ENCODE measurements at places on chromosomes 7 and 10.

- no peak for DNase-seq
These were observed 12.6 kb upstream of the UBE2D1 start for GRCh38 chr10:58322072-58322834.

DNA sequence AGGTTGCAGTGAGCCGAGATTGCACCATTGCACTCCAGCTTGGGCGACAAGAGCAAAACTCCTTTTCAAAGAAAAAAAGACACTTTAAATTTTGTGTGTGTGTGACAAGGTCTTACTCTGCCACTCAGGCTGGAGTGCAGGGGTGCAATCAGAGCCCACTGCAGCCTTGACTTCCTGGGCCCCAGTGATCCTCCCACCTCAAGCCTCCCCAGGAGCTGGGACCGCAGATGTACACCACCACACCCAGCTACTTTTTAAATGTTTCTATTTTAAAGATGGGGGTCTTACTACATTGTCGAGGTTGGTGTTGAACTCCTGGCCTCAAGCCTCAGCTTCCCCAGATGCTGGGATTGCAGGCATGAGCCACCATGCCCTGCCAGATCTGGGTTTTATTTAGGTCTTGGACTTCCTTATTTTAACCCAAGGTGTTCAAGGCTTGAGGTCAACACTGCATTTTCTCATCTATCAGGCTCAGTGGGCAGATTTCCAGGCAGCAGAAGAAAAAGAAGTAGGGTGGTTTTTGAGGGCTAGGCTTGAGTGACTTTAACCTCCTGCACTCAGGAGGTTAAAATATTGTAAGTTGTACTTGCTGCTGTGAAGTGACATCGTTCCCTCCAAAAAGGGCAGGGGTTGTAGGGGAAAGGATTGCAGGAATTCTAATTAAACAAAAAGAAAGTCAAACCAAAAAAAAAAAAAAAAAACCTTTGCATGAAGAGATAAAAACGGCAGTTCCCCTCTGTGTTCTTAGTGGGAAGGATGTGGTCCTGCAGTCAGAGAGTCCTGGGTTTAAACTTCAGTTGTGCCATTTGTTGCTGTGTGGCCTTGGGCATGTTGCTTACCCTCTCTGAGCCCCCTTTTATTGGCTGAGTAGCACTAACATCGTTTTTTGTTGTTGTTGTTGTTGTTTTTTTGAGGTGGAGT, 71.5 kb downstream of the CARD11 start:
- no peak for DNase-seq

DNA sequence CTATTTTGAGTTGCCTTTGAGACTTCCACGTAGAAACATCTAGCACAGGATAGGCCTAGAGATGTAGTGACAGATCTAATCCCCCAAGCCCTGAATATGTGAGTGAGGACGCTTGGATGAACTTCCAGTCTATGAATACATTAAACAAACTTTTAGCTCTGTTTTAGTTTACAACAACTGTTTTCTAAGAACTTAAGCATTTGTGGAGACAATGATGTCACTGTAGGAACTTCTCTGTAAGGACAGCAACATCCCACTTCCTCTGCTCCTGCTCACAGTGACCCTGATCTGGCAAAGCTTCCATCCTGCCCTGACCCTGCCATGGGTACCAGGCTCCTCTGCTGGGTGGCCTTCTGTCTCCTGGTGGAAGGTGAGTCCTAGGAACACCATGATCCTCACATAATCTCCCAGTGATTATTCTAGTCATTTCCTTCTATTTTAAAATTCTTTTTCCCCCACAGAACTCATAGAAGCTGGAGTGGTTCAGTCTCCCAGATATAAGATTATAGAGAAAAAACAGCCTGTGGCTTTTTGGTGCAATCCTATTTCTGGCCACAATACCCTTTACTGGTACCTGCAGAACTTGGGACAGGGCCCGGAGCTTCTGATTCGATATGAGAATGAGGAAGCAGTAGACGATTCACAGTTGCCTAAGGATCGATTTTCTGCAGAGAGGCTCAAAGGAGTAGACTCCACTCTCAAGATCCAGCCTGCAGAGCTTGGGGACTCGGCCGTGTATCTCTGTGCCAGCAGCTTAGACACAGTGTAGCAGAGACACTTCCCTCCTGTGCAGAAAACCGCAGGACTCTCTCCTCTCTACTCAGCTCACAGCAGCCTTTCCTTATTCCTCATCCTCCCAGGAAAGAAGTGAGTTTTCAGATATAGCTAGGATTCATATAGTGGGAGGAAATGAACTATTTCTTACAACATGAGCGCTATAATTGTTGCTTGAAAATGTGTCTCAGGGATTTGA, 194.4 kb upstream of the PRSS1 start:
- DNase-seq: no peak

GRCh38 chr10:97570789-97571471, 1.6 kb upstream of the ANKRD2 start:
- DNase-seq: no peak

GRCh38 chr7:118573085-118573484, 348.6 kb downstream of the ANKRD7 start:
- peak; percentile 23 for DNase-seq

DNA sequence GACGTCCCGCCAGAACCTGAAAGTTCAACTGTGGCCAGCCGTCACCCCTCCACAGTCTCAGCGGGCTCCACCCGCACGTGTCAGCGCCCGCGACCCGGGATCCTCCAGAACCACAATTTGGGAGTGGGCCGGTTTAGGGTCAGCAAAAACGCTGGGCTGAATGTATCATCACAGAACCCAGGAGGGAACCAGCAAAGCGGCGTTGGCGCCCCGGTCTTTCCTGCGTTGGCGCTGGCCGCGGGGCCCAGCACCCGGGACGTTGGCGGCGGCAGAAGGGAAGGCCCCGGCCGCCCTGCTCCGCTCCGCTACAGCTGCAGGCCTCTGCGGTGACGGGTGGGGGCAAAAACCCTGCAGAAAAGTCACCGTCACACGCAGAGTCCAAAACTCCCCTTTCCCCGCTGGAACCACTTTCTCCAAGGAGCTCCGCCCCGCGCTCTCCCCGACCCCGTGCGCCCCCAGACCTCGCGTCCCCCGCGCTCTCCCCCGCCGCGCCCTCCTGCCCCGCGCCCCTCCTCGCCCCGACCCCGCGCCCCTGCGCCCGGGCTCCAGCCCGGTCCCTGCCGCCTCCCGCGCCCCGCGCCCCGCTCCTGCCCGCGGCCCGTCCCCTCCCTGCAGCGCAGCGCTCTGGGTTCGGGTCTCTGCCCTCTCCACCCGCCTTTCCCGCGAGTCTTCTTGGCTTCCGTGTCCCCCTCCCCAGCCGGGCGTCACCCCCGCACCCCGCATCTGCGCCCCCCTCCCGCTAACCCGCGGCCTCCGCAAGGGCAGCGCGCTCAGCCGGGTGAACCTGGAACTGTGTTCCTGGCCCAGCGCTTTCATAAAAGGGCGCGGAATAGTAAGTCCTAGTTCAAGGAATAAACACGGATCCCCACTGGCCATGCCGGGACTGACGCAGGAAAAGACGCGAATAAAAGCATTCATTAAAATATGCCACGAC, 24.0 kb upstream of the RNF32 start:
- no peak for DNase-seq

DNA sequence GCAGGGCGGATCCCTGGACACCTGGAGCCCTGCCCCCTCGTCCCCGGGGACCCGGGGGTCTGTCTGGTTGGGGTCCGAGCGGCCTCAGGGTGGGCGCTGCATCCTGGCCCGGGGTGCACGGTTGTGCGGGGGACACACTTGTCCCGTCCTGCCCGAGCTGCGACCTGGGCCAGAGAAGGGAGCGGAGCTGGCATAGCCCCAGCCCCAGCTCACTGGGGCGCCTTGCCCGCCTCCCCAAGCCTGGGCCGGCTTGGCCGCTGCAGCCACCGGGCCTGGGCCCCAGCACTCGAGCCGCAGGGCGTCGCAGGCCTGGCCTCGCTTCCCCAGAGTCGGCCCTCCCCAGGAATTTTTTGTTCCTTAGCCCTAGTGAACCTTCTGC, 54.5 kb downstream of the GLRX3 start:
- no peak for DNase-seq

- DNase-seq: no peak
These were observed 160.3 kb upstream of the NRP1 start for GRCh38 chr10:33494694-33495265.

- DNase-seq: no peak
These were observed 255.8 kb downstream of the TWIST1 start for GRCh38 chr7:18861514-18862118.

DNA sequence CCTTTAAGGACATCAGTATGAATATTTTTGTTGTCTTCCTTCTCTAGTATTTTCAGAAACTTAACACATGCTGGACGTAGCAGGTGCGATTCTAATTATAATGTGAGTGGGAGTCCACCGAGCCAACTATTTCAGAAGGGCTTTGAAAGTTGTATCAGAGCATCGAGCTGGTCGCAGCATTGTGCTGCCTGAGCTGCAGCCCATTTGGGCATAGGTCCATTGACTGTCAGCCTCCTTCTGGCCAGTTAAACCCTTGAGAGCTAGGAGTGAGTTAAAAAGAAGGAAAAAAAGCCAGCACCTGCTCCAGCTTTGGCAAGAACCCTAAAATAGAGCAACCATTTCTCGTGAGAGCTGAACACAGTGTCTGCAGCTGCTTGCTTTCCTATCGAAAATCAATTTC, 47.8 kb downstream of the SLC35G1 start:
- no peak for DNase-seq

DNA sequence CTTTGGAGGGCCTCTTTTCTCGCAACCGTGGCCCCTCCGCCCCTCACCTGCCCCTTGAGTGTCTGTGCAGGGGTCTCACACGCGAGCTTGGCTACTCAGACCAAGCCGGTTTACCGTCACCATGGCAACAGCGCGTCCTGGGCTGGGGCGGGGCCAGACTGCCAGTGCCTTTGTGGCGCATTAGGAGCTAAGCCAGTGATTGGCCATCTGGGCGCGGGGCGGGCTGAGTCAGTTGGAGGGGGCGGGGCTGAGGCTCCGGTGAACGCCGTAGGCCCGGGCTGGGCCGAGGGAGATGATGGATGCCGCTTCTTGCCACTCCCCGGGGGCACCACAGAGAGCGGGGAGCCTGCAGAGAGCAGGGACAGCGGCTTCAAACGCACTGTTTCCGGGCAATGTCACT, 48.7 kb upstream of the FXYD4 start:
- DNase-seq: peak; percentile 94

- no peak for DNase-seq
These were observed 61.7 kb upstream of the LYZL1 start for GRCh38 chr10:29227201-29227600.
